ENCODE measurements at places on chromosomes 1 and 21. TPM values are rescaled to one million over a fixed set of nuclear protein-coding genes. Genes with fewer than 3 reads are reported as not detected.

DNA sequence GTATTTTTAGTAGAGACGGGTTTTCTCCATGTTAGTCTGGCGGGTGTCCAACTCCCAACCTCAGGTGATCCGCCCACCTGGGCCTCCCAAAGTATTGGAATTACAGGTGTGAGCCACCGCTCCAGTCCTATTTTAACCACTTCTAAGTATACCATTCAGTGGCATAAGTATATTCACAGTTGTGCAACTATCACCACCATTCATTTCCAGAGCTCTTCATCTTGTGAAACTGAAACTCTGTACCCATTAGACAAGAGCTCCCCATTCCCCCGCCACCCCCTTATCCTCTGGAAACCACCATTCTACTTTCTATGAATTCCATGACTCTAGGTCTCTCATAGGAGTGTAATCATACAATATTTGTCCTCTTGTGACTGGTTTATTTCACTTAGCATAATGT lies 40.2 kb upstream of the CAMTA1 start:
- H3K27ac ChIP-seq: no peak overlapping the region
- H3K4me1 ChIP-seq: peaks cover 4% of the 10 kb centered on the region
- DNase-seq: no peak
- H3K36me3 ChIP-seq: no peaks in the 10 kb centered on the region
- no peak overlapping the region for H3K4me3 ChIP-seq

DNA sequence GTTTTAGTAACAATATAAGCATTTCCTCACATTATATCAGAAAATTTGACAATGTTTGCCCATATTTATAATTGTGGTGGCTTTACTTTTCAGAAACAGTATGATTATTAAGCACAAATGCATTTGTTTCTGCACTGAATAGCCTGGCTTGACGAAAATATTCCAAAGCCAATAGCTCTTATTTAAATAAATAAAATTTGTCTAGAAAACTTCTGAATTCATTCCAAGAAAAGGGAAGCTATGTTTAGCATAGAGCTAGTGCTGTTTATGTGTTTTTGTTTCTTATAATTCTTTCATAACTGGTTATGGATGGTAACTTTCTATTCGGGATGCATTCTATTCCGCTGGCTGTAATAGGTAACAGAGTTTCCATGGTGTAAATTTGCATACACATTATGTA lies 268.6 kb downstream of the PTBP2 start:
- peaks cover 4% of the 10 kb centered on the region for H3K4me1 ChIP-seq
- no peaks in the 10 kb centered on the region for H3K36me3 ChIP-seq

DNA sequence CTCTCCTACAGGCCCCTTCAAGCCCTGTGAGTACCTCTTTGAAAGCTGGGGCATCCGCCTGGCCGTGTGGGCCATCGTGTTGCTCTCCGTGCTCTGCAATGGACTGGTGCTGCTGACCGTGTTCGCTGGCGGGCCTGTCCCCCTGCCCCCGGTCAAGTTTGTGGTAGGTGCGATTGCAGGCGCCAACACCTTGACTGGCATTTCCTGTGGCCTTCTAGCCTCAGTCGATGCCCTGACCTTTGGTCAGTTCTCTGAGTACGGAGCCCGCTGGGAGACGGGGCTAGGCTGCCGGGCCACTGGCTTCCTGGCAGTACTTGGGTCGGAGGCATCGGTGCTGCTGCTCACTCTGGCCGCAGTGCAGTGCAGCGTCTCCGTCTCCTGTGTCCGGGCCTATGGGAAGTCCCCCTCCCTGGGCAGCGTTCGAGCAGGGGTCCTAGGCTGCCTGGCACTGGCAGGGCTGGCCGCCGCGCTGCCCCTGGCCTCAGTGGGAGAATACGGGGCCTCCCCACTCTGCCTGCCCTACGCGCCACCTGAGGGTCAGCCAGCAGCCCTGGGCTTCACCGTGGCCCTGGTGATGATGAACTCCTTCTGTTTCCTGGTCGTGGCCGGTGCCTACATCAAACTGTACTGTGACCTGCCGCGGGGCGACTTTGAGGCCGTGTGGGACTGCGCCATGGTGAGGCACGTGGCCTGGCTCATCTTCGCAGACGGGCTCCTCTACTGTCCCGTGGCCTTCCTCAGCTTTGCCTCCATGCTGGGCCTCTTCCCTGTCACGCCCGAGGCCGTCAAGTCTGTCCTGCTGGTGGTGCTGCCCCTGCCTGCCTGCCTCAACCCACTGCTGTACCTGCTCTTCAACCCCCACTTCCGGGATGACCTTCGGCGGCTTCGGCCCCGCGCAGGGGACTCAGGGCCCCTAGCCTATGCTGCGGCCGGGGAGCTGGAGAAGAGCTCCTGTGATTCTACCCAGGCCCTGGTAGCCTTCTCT lies 23.5 kb downstream of the UBE2T start:
- no peaks in the 10 kb centered on the region for H3K36me3 ChIP-seq
- no peak overlapping the region for H3K4me3 ChIP-seq
- H3K4me1 ChIP-seq: no peaks in the 10 kb centered on the region
- H3K27me3 ChIP-seq: peaks cover 20% of the 10 kb centered on the region
- DNase-seq: no peak

DNA sequence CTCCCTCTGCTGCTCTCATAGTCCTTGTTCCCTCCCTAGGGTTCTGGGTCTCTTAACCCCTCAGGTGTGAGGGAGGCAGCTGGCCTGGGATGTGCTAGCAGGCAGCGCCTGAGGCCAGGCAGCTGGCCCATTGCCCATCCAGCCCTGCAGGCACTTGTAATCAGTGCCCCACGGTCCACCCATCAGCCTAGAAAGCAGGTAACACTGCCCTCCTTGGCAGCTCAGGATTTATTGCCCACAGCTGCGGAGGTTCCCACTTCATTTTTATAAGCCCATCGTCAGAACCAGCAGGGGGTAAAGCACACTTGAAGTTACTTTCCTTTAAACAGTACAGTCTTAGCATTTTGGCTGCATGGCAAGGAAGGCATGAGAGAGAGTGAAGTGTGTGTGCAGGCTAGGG lies 70.6 kb downstream of the TMEM53 start:
- H3K27me3 ChIP-seq: peaks cover 31% of the 10 kb centered on the region
- no peaks in the 10 kb centered on the region for H3K36me3 ChIP-seq
- H3K4me3 ChIP-seq: no peak overlapping the region

DNA sequence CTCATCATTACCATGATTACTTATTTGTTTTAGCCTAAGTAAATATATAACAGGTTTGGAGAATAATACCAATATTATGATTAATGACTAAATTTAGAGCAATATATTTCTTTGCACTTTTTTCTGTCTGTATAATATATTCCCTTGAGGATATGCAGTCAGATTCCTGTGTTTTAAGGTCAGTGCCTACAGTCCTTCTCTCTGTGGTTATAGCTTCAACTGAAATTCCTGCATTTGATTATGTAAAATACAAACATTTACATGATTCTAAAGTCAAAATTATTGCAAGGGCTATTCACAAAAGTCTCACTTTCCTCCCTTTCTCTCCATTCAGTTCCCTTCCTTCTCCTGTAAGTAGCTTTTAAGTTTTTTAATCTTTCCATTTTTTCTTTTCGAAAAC lies 142.9 kb upstream of the COL6A1 start:
- no peak overlapping the region for H3K4me3 ChIP-seq
- no peak overlapping the region for H3K27ac ChIP-seq
- no peaks in the 10 kb centered on the region for H3K27me3 ChIP-seq
- no peak for DNase-seq

DNA sequence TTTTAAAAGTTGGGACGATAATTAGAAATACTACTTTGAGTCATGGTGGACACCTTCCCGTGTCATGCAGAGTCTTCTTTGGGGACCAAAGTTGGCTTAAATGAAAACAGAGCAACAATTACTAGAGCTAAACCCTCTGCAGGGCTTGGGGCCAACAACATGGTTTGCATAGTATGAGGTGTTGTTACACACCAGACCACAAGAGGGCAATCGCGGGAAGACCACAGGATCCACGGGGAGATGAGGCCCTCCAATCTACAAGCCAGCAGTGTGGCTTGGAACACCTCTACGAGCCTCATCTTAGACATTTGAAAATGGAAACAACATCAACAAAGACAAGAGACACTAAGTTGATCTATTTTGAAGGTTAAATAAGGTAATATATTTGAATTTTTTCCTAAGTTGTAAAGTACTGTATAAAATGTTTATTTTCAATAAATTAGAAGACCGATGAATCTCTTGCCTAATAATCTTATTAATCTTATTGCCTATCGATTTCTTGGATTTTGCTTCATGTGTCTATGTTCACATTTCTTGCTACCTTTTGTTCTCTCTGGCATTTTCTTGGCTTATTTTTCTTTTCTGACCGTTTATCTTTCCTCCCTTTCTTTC lies 8.2 kb upstream of the SMCP start:
- H3K27me3 ChIP-seq: no peaks in the 10 kb centered on the region
- DNase-seq: no peak
- H3K4me3 ChIP-seq: no peak overlapping the region
- H3K27ac ChIP-seq: no peak overlapping the region
- no peaks in the 10 kb centered on the region for H3K4me1 ChIP-seq

The CNKSR1 gene
- 50.5 TPM for total RNA-seq

- no peak for DNase-seq
- no peaks in the 10 kb centered on the region for H3K4me1 ChIP-seq
- no peak overlapping the region for H3K4me3 ChIP-seq
- no peaks in the 10 kb centered on the region for H3K36me3 ChIP-seq
- no peak overlapping the region for H3K27ac ChIP-seq
- peaks cover 12% of the 10 kb centered on the region for H3K27me3 ChIP-seq
Measured at GRCh38 chr21:37758982-37759381, 157.3 kb downstream of the KCNJ6 start.

The SPRR1A gene
- total RNA-seq: 36.3 TPM

GRCh38 chr1:115317101-115318012 lies 20.7 kb downstream of the NGF start:
- H3K27me3 ChIP-seq: peaks cover 3% of the 10 kb centered on the region
- no peak overlapping the region for H3K4me3 ChIP-seq
- DNase-seq: no peak
- H3K27ac ChIP-seq: no peak overlapping the region

DNA sequence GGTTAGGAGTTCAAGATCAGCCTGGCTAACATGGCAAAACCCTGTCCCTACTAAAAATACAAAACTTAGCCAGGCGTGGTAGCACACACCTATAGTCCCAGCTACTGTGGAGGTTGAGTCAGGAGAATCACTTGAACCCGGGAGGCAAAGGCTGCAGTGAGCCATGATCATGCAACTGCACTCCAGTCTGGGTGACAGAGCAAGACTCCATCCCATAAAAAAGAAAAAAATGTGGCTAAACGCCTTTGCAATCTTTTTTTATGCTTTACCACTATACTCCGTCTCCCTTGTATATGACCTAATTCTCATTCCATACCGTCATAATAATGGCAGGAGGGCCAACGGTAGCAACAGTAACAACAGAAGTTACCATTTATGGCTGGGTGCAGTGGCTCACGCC lies 109.5 kb downstream of the ASH1L start:
- H3K36me3 ChIP-seq: peaks cover 25% of the 10 kb centered on the region
- H3K4me3 ChIP-seq: no peak overlapping the region
- DNase-seq: no peak
- H3K27me3 ChIP-seq: no peaks in the 10 kb centered on the region
- peak overlapping the region; percentile 21 for H3K27ac ChIP-seq

- no peak overlapping the region for H3K27ac ChIP-seq
- H3K27me3 ChIP-seq: peaks cover 14% of the 10 kb centered on the region
- H3K4me3 ChIP-seq: no peak overlapping the region
- peaks cover 14% of the 10 kb centered on the region for H3K4me1 ChIP-seq
Measured at GRCh38 chr1:226867461-226868054, 2.9 kb upstream of the PSEN2 start.

The PLPPR5 gene
- total RNA-seq: 7.1 TPM

DNA sequence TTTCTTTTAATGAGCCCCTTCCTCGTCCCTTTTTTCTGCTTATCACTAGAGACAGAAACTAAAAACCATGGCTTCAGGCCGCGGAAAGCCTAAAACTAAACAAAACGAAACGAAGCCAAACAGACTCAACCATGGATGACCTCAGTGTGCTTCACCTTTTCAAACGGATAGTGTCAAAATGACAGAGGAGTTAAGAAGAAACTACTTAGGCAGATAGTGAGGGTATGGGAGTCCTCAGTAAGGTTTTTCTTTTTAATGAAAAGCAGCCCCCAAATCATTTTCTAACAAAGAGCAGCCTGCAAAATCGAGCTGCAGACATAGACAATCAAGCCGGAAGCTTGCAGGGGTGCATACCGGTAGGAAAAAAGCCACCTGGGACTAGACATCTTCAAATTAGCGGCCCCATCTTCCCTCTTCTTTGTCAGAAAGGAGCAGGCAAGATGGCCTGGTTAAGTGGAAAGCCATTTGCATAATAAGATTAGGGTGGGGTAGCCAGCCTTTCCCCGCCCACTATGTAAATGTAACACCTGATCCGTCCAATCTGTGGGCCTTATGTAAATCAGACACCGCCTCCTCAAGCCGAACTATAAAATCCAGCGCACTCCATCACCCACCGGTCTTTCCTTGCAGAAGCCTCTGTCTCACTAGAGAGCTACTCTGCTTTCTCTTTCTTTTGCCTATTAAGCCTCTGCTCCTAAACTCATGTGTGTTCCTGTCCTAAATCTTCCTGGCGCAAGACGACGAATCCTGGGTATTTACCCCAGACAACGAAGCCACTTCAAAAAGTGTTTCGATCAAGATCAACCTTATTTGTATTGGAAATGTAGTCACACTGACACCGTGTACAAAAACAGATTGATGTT lies 6.2 kb upstream of the ERO1B start:
- H3K27me3 ChIP-seq: peaks cover 16% of the 10 kb centered on the region
- H3K36me3 ChIP-seq: peaks cover 3% of the 10 kb centered on the region
- H3K4me3 ChIP-seq: peak overlapping the region; percentile 29
- DNase-seq: no peak

The SIK1 gene
- 17.0 TPM for total RNA-seq

GRCh38 chr1:160154790-160155189 lies 3.4 kb downstream of the ATP1A4 start:
- no peaks in the 10 kb centered on the region for H3K36me3 ChIP-seq
- no peaks in the 10 kb centered on the region for H3K4me1 ChIP-seq
- no peak for DNase-seq
- no peak overlapping the region for H3K4me3 ChIP-seq
- H3K27me3 ChIP-seq: peaks cover 3% of the 10 kb centered on the region

- no peaks in the 10 kb centered on the region for H3K4me1 ChIP-seq
- H3K4me3 ChIP-seq: no peak overlapping the region
- H3K27ac ChIP-seq: no peak overlapping the region
- peaks cover 9% of the 10 kb centered on the region for H3K27me3 ChIP-seq
- no peak for DNase-seq
Measured at GRCh38 chr1:7722670-7723012, 48.5 kb upstream of the VAMP3 start.

Measured in type B pancreatic cell (in vitro differentiated cells).